Activated CD8-positive, alpha-beta memory T cell treated with anti-CD3 and anti-CD28 coated beads for 24 hours (primary cell): ENCODE measurements at places on chromosomes 4 and X.

DNA sequence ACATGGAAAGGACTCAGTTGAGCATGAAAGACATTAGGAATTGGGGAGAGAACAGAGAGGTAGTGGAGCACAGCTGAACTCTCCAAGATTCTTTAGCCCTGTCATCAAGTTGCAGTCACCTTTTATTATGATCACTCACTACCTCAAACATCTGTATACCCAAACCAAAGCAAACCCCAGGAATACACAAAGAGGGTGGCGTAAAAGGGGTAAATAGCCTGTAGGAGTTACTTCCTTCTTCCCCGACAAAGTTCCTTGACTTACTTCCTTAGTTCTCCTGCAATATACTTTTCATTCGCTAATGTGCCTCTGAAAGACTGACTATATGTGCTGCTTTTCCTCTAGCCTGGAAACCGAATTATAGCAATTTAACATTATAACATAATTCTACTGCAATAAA lies 159.9 kb downstream of the SPRY1 start:
- no peak for DNase-seq

- DNase-seq = peak; percentile 76
These were observed at the start of gene ZDHHC15 for GRCh38 chrX:75522565-75523431. ZDHHC15 (minus strand) TSS chrX:75523037; CDS start chrX:75523024, 13 bp downstream.

DNA sequence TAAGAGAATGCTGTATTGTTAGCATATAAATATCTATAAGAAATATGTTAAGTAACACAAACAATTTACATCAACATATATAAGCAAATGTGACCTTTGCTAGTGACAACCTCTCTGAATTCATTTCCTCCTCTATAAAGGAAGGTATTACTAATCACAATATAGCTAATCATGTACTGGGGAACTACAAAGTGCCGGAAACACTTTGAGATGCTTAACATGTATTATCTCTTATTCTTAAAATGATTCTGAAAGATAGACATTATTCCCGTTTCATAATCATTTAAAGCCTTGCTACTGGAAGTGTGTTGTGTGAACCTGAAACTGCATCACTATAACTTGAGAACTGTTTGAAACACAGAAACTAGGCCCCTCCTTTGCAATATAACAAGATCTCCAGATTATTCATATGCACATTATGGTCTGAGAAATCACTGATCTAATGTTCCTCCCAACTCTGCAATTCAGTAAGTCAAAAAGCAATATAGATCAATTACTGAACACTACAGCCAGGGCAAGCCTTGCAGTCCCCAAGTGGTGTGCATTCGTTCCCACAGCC lies 54.0 kb downstream of the KLHL8 start:
- DNase-seq = no peak

DNA sequence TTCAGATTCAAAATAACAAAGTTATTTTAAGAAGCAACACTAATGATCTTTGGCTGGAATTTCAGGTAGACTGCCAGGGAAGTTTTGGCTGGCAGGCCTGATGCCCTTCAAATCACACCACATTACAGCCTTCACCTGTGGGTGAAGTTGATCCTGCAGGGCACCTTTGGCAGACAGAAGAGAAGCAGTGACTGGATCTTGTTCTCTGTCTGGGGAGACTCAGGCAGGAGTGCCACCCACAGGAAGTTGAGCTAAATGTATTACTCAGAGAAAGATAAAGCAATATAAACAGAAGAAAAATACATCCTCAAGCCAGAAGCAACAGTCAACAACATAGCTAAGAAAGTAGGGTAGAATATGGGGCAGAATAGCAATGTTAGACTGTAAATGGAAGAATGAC lies 12.8 kb upstream of the CFAP299 start:
- no peak for DNase-seq

GRCh38 chrX:108049649-108050048 lies 4.8 kb downstream of the VSIG1 start:
- DNase-seq = no peak

DNA sequence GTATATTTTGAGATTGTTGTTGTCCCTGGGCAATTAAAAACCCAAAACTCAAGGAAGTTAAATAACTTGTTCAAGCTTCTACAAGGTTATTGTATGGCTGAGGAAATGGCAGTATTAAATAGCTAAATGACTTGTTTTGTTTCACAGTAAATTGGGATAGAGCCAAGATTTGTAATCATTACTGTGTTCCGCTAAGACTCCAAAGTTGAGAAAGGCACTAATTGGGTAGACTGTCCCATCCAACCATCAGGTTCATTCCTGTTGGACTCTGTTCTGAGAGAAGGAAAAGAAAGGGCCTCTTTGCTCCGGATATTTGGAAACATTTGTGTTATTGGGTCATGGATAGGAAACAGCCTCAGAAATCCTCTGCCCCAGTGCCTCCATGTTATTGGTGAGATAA lies 82.2 kb downstream of the DCLK2 start:
- DNase-seq = no peak

GRCh38 chr4:66791686-66792085 lies 753.6 kb downstream of the CENPC start:
- no peak for DNase-seq

DNA sequence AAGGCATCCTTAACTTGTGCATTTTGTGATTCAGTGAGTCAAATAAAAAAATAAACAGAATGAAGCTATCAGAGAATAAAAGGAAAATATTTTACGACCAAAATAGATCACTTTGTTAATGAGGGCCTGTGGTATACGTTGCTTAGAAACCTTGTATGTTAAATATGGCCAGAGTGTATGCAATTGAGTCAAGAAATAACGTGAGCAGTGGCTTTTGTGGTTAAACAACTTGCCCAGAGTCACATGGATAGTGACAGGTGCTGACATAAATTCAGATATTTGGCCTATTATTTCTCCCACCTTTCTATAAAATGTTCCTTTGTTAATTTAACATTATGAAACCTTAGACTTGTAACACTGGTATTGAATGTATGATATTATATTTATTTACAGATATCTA lies 393.4 kb downstream of the PABPC4L start:
- DNase-seq = no peak

GRCh38 chr4:158929939-158930638 lies 161.3 kb downstream of the FNIP2 start:
- no peak for DNase-seq

DNA sequence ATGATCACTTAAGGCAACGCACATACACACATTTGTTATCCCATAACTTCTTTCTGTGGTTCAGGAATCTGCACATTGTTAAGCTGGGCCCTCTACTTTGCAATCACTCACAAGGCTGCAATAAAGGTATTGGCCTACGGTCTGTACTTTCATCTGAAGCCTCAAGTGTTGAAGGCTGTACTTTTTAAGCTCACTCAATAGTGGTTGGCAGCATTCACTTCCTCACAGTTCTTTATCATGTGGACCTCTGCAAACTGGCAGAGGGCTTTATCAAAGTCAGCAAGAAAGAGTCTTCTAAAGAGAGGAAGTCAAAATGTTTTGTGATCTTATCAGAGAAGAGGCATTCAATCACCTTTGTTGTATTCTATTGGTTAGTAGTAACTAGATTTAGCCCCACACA lies 301.4 kb upstream of the EPHA5 start:
- no peak for DNase-seq

DNA sequence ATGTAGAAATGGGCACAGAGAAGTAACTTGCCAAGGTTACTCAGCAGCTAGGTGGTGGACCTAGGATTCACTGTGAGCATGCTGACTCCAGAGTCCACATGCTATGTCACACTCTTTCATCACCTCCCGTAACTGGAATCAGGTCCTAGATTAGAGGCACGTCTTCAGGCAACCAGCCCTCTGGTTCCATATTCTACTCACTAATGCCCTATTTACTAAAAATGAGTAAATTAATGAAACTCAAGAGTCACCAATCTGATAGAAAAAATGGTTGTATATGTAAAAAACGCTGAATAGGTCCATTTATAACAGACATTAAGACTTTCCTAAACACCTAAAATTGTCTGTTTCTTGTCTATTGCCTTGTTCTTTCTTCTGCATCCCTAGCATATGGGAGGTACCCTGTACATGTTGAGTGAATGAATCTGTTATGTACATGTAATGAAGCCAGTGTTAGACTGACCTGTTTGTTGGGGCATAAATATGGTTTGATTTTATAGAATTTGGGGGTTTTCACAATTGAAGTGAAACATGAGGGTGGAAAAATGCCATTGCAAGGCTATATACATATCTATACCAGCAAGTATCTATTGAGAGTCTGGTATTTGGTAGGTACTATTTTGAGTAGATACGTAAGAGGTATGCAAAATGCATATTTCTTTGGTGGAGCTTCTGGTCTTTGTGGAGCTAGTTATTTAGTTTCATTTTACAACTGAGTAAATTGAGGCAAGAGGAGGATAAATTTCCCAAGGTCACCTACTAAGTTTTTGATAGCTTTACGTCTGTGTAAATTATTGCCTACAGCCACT lies 7.5 kb upstream of the RUFY3 start:
- no peak for DNase-seq

GRCh38 chr4:165874791-165875371 lies 1.8 kb downstream of the TLL1 start:
- no peak for DNase-seq

GRCh38 chrX:16320765-16321355 lies 153.6 kb downstream of the MAGEB17 start:
- no peak for DNase-seq

GRCh38 chr4:48343035-48343434 lies 1.7 kb downstream of the SLAIN2 start:
- DNase-seq = no peak

DNA sequence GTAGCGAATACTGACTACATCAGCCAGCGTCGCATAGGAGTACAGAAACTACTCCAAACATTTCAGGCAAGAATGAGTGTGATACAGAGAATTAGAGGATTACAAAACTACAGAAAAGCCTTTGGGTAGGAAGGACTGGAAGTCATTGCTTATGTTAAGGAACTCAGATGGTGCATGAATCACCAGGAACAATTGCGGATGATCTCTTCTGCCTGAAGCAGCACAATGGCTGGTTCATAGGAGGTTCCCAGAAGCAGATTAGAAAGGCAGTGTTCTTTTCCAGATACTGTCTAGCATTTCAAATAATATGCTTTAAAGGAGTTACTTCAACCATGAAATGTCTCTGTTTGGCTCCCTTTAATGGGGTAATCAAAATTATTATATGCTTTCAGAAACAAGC lies 42.5 kb upstream of the MAP9 start:
- DNase-seq = no peak

DNA sequence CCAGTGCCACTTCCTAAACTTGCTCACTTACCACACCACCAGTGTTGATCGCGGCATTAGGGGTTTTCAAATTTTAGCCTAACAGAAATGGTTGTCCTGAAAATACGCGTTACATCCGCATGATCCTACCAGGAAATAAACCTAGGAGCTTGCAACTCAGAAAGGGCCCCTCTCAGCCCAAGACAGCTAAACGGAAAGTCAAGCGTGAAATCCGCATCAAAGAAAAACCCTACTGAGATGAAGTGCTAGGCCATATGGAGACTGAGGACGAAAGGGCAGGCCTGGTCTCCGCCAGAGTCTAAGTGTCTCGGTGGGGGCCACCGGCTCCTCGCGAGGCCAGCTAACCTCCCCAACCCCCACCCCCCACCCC lies 626 bp downstream of the YTHDC1 start:
- no peak for DNase-seq

DNA sequence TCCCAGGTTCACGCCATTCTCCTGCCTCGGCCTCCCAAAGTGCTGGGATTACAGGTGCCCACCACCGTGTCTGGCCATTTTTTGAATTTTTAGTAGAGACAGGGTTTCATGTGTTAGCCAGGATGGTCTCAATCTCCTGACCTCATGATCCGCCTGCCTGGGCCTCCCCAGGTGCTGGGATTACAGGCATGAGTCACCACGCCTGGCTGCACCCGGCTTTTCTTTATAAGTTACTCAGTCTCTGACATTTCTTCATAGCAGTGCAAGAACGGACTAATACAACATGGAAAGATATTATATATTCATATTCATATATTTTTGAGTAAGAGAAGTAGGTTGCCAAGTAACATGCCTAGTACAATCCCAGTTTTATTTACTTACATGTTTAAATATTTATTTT lies 22.9 kb downstream of the SHROOM3 start:
- DNase-seq = no peak

DNA sequence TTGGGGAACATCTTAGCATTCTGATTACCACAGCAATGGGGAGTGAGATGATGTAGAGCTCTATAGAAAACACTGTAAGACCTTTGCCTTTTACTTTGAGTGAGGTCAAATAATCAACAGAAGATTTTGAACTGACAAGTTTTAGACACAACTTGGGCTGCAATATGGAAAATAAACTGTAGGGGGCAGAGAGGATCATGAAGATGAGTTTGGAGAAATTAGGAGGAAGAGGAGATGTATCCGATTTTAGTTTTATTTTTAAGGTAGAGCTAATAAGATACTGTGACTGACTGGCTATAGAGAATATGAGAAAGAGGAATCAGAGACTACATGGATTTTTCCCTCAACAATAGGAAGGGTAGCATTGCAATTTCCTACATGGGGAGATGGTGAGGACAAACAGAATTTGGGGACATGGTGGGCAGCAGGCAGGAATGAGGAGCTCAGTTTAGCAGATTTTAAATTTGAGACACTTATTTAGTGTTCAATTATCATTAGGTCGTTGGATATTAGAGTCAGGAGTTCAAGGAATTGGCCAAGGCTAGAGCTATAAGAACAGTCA lies 563.1 kb downstream of the INPP4B start:
- DNase-seq = no peak

DNA sequence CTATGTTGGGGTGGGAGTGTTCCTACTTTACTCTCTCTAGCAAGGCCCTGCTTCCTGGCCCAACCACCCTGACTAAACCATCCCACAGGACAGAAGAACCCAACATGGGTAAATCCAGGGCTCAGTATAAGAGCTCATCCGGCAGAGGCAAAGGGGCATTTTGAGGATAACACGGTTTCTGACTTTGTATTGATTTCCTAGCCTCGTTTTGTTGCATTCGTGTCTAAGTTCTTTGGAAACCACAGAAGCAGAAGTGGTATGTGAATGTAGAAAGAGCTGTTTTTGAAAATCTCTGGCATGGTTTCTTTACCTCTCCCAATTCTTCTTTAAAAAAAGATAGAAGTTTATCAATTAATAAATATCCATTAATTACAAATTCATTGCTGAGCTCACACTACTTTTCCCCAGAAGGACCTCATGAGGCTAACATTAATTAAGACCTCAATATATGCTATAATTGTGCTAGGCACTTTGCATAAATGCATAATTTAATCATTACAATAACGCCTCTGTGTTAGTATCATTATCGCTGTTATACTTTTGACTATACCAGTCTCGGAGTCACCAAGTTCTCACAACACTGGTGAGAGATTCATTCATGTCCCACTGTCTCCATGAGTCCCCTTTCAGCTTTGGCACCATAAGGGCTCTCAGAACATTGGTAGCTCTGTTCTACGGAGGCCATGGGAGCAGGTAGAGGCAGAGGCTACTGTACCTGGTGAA lies 5.8 kb upstream of the CLNK start:
- DNase-seq = no peak

- no peak for DNase-seq
These were observed 419.4 kb downstream of the ADGRL3 start for GRCh38 chr4:61619528-61619927.
